Transverse colon (tissue), 4 donors: ENCODE measurements at places on chromosomes 2 and 18. TPM values are rescaled to one million over a fixed set of nuclear protein-coding genes. Genes with fewer than 3 reads are reported as not detected.

Gene IL18RAP
- total RNA-seq: 12.1 TPM

Gene SRD5A2
- total RNA-seq: not detected

Gene RGPD3
- total RNA-seq: 0.75 TPM

Gene MYCN
- not detected for total RNA-seq

Gene CCDC148
- not detected for total RNA-seq

Gene RAPGEF4
- total RNA-seq: not detected

Gene ANKRD30BL
- total RNA-seq: not detected

DNA sequence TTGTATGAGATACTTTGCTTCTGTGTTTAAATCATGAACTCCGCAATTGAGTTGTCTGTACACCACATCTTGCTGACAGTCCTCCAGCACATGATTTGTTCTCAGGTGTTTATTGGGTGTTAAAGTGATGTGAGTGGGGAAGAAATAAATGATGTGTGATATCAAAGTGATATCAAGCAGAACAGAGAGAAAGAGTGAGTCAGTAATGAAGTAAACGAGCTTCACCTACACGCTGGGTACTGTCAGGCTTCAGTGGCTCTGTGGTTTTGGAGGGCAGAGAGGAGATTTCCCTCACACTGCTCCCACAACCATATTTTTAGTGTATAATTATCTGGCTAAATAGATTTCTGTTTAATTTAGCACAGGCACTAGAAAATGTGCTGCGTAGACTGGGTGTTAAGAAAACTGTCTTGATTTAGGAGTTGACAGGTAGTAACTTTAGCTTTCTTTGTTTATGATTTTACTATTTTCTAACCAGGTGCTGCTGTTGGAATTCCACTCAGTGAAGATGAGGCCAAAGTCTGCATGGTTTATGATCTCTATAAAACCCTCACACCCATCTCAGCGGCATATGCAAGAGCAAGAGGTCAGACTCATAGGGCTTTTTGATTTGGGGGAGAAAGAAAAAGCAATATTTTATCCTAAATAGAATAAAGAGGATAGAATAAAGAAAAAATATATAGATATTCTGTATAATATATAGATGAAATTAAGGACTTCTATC is 21.2 kb downstream of the ATIC start:
- peak; percentile 29 for DNase-seq

- no peak for DNase-seq
Measured at GRCh38 chr2:26559556-26559955, 81.6 kb downstream of the CIB4 start.

DNA sequence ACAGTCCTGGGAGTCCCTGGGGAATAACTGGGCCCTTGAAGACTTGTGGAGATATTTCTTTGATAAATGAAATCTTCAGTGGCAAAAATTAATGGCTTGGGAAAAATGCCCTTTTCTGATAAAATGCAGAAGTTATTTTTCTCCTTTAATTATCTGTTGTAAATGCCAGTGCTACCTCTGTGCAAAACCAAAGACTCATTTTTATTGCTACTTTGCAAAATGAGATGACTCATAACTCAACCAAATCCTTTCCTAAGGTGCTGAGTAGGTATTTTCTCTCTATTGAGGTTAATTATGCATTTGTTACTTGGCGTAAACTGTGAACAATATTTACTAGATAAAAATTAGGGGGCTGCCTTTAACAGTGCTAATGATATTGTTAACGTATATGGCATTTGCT is 163.9 kb downstream of the DOK6 start:
- DNase-seq: no peak

- DNase-seq: no peak
Measured at GRCh38 chr2:42169874-42170521, 845 bp downstream of the EML4 start.

GRCh38 chr18:43012951-43013350 is 102.5 kb downstream of the RIT2 start:
- no peak for DNase-seq

GRCh38 chr2:38516526-38516925 is 86.2 kb downstream of the HNRNPLL start:
- no peak for DNase-seq

DNA sequence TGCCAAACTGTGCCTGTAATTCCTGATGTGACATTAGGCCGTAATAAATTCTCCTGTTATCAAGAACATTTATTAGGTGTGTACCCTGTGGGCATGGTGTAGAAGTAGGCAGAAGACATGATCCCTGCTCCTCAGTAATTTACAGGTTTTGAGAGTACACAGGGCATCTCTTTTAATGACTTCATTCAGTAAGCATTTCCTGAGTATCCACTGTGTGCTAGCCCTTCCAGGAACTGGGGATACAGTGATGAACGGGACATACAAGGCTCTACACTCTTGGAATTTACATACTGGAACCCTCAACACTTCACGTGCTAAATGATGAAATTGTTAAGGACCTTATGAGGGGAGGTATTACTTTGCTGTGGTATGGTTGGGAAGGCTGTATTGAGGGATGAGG is 30.2 kb downstream of the DIS3L2 start:
- no peak for DNase-seq

- no peak for DNase-seq
Measured at GRCh38 chr2:182068811-182069210, 83.2 kb downstream of the PPP1R1C start.

GRCh38 chr2:172427990-172428831 is 825 bp downstream of the ITGA6 start:
- peak; percentile 79 for DNase-seq

GRCh38 chr2:75516378-75517360 is 44.1 kb downstream of the EVA1A start:
- no peak for DNase-seq

DNA sequence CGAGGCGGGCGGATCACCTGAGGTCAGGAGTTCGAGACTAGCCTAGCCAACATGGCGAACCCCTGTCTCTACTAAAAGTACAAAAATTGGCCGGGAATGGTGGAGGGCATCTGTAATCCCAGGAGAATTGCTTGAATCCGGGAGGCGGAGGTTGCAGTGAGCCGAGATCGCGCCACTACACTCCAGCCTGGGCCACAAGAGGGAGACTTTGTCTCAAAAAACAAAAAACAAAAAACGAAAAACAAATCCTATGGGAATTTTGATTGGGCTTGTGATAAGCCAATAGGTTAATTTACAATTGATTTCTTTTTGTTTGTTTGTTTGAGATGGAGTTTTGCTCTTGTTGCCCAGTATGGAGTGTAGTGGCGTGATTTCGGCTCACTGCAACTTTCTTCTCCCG is 24.2 kb upstream of the TOGARAM2 start:
- no peak for DNase-seq

DNA sequence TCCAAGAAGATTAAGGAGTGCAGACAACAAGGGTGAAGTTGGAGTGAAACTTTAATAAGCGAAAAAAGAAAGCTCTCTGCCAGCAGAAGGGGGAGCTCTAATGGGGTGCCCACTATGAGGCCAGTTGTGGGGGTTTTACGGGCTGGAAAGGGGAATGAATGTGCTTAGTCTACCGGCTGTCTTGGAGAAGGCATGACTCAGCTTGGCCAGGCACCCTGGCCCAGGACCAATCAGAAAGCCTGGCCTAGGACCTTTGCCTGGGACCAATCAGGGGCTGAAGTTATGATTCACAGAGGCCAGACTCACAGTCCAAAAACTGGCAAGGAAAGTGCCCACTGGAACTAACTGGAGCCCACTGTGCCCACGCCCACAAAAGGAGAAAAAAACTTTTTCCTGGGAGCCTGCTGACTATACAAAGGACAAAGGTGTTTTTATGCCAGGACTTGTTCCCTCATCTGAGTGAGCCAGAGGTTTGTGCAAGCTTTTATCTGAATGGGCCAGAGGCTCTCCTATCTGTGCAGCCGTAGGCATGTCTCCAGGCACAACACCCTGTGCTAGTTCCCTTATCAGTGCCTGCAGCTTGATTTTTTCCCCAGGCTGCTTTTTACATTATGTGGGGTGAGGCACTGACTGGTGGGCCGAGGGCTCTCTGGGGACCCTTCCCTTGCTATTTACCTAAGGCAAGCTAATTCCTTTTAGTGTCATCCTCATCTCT is 18.6 kb downstream of the CMPK2 start:
- DNase-seq: no peak

- no peak for DNase-seq
Measured at GRCh38 chr2:159936471-159936870, 125.9 kb downstream of the PLA2R1 start.

DNA sequence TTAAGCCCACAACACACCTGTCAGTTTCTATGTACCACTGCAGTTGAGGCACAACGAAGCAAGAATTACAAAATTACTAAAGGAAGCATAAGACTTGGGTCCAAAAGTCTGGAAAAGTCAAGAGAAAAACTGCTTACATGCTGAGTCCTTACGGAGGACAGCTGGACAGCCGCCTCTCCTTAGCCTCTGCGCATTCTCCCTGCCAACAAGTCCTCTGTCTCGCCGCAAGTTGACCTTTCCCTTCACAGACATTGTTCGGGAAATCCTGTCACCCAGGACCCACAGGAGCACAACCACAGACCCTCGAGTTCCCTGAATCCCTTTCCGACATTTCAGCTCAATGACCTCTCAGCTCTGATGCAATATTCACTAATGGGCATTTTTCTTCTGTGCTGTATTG is 525.4 kb upstream of the SALL3 start:
- DNase-seq: no peak

DNA sequence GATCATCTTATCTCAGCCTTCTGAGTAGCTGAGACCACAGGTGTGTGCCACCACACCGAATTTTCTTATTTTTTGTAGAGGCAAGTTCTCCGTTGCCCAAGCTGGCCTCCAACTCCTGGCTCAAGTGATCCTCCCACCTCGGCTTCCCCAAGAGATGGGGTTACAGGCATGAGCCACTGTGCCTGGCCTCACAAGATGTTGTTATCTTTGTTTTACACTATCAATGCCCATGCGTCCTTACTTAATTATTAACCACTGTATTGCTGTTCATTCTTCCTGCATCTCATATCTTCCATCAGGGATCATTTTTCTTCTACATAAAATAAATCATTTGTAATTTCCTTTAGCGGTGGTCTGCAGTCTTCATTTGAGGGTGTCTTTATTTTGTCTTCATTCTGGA is 181.9 kb downstream of the TGIF1 start:
- DNase-seq: no peak

DNA sequence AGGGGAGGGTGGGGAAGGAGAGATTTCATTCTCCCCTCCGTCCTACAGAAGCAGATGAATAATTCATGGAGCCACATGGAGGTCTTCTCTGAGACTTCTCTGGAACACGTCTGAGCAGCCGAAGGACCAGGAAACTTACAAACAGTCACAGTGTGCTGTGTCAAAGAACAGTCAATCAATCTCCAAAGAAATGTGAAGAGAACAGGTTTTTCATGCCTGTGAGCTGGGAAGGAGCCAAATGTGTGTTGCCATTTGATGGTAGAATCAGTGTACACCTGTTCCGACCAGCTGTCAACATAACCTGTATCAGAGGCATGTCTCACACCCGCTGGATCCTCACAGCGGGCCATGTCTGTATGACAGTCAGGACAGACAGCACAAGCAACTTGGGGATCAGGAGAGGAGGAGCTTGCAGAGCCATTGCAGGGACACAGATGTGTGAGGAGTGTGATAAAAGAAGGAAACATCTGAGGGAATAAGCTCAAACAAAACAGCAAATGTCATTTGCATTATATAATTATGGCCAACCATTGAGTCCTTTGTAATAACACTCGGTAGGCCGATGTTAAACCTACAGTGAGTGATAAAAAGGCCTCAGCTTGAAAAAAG is 298.5 kb downstream of the EN1 start:
- no peak for DNase-seq

DNA sequence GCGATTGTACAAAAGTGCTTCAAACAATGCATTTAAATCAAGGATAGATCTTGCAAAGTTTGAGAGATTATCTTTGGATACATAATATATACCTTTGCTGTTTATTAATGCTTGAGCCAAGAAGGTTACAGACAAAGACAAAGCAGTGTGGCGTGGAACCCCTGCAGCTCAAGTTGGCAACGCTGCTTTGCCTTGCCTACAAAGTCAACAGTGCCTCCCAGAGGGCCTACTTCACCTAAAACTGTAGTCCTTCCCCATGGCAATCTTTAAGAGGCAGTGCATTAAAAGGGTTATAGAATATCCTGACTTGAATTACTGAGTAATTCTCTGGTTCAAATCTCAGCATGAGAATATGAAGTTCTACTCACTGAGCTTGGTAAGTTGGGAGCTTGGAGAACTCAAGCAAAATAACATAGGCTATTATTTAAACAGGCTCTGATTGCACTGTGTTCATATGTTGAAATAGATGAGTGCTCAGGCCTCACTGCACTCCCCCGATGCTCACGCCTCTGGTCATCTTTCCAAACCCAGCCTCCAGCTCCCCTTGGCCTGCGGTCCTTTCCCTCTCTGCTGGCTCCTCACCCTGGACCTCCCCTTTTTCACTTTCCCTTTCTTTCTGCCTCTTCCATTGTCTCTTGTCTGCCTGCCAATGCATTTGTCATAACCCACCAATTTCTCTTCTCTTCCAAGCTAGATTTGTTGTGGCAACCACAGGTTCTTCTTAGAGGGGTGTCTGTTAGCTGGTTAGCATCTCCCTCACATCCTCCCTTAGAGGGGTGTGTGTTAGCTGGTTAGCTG is 96.5 kb downstream of the MYT1L start:
- no peak for DNase-seq

- DNase-seq: no peak
Measured at GRCh38 chr2:236366397-236366796, 102.2 kb upstream of the ASB18 start.

DNA sequence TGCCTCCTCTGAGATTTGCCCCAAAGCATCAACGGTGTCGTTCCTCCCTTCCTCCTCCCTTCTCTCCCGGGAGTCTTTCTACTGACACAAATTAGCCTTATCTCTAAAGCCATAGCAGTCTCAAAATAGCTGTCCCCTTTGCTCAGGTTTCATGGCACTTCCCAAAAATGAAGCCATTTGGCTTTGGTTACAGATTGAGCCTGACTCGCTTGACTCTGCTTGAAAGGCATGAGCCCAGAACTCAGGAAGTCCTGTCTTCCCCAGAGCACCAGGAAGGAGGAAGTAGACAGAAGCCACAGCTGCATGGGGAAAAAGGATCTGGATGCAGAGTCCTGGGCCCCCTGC is 234.4 kb upstream of the RGPD4 start:
- no peak for DNase-seq

DNA sequence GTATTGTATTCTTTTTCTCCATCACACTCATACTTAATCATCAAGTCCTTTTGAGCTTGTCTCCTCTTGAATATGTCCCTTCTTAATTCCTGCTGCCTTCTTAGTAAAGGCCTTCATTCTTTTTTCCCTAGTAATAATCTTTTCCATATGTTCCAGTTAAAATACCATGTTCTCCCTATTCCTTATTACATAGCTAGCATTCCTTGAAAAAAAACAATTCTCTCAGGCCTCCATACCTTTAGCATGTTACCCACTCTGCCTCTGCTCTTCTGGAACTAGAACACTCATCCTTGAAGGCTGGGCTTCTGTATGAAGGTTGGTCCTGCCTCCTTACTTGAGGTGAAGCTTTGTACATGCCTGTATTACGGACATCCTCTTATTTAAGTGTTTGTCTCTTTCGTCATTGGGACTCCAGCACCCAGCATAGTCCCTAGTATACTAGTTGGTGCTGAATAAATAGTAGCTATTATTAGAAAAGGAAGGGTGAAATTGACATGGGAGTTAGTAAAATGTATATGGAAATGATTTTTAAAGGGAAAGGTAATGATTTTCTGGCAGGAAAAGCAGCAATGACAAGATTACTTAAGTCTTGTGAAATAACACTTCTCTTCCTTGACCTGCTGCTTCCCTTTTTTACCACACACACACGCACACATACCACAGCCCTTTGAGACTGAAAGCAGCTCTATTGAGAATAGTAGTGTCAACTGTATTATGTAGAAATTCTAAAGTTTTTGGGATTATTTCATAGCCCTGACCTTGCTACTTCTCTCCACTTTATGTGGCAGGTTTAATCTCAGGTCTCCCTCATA is 45.6 kb downstream of the REL start:
- DNase-seq: no peak

GRCh38 chr2:123901256-123901655 is 123.8 kb upstream of the CNTNAP5 start:
- no peak for DNase-seq
